ENCODE measurements at places on chromosomes 12 and 14.
A peak's percentile ranks its signal among the peaks of the same experiment; 100 is the strongest.

GRCh38 chr12:123384318-123384993, 524 bp downstream of the KMT5A start:
- DNase-seq = no peak

GRCh38 chr12:3145546-3146310, 68.5 kb downstream of the TSPAN9 start:
- no peak for DNase-seq

DNA sequence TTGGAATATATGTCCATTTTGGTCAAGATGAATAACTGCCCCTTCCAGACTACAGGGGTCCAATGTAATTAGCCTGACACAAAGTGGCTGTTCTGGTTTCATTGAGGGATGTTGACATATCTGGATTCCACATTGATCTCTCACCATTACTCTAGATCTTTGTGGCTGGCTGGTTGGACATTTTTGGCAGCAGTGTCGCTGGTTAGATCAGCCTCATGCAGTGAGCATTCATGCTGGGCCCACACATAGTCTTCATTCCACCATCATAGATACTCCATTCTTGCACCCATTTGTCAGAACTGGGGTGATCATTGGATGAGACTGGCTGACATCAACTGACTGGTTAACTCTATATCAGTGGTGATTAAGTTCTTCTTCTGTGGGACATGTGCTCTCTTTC, 74.4 kb downstream of the MGST1 start:
- peak; percentile 13 for DNase-seq

DNA sequence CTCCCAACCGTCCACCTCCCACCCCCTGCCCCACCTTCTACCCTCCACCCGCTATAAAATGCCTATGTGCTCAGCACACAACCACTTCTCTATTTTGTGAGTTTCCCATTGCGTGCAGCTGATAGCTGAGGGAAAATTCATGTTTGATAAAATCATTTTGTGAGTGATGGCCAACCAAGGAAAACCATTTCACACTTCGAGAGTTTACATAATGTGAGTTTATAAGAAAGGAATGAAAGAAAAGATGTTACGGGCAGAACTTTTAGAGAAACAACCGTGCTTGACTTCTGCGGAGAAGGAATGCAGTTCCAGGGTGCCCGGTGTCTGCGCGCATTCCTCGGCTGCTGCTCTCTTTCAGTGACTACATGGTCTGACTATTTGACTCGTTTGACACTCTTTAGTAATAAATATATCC, 140.9 kb downstream of the EFCAB11 start:
- peak; percentile 34 for DNase-seq

- DNase-seq = peak; percentile 50
Measured at GRCh38 chr12:47730341-47730744, 5.1 kb upstream of the ENDOU start.

DNA sequence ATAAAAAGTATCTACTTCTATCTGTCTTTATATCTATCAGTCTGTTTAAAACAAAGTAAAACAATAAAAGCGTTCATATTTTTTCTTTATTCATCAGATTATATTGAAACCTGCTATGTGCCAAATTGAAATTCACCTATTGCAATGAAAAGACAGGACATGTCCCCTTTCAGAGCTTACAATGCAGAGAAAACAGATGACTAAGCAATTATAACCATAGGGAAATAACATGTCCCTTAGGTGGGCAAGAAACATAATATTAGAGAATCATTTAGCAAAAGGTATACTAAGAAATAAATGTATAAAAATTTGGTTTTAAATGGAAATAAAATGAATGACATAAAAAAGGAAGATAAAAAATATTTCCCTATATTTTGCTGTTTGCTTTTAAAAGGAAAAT, 1421.3 kb downstream of the FSCB start:
- no peak for DNase-seq

- no peak for DNase-seq
Measured at GRCh38 chr14:101730626-101731186, 30.8 kb upstream of the PPP2R5C start.

DNA sequence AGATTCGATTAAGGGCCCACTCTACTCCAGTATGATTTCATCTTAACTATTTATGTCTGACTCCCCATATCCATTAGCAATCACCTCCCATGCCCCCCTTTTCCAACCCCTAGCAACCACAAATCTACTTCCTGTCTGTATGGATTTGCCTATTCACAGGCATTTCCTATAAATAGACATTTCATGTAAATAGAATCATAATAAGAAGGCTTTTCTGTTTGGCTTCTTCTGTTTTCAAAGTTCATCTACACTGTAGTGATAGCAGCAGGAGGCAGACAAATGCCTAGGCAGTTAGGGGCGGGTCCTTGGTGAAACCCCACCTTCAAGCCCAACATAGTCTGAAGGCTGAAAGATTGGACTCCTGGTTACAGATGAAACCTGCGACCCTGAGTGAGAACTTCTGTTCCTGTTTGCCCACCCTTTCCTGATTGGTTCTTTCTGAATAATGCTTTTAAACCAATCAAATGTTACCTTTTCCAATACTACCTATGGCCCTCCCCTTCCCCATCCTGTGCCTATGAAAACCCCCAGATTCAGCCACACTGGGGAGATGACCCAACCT, 62.1 kb upstream of the HECTD1 start:
- peak; percentile 35 for DNase-seq

GRCh38 chr12:72081777-72082176, 143.1 kb downstream of the TPH2 start:
- peak; percentile 3 for DNase-seq

DNA sequence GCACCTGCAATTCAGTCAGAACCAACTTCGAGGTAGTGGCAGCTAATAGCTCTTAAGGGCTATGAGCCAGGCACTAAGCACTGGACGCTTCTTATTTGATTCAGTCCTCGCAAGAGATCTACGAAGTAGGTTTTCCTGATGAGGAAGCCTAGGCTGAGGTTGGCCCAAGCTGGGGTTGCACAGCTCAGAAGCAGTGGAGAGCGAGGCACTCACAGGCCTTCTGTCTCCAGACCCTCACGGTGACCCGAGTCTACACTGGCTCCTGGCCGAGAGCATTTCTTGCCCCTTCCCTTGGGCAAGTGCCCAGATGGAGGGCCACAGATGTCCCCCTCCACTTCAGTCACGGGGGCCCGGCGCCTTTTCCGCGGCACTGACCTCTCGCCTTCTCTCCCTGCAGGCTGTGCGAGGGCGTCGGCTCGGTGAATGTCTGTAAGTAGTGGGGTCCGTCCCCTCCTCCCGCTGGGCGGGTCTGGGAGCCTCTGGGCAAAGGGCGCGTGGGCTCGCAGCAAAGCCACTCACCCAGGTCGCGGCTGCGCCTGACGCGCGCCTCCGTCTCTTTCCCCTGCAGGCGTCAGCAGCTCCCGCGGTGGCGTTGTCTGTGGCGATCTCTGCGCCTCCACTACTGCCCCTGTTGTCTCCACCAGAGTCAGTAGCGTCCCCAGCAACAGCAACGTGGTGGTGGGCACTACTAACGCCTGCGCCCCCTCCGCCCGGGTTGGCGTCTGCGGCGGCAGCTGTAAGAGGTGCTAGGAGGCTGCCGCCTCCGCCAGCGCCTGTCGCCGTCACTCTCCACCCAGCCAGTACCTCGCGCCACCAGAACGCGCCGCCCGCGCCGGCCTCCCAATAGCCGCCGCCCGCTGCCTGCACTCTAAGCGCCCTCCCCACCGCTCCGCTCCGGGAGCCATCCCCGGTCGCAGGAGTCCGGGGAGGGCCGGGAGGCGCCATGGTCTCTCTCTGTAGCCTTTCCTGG, 13.1 kb downstream of the KRT83 start:
- peak; percentile 16 for DNase-seq

DNA sequence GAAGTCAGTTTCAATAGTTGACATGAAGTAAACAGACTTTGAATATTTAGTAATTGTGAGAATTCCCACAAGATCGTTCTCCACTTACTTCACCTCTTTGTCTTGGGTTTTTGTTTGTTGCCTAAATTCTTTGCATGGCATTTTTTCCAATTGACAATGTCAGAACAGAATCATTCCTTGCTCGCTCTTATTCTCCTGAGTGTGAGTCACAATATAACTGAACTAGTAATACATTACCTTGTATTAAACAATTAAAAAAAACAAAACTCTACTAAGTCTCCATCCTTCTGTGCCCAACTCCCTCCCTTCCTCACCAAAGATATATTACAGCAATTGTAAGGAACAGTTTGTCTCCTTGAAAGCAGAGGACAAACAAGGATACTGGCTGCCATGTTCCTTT, 638.8 kb upstream of the NOVA1 start:
- no peak for DNase-seq

- DNase-seq = no peak
Measured at GRCh38 chr12:109740694-109741245, 27.1 kb downstream of the FAM222A start.

- DNase-seq = no peak
Measured at GRCh38 chr12:109020146-109020795, 597 bp downstream of the SVOP start.

DNA sequence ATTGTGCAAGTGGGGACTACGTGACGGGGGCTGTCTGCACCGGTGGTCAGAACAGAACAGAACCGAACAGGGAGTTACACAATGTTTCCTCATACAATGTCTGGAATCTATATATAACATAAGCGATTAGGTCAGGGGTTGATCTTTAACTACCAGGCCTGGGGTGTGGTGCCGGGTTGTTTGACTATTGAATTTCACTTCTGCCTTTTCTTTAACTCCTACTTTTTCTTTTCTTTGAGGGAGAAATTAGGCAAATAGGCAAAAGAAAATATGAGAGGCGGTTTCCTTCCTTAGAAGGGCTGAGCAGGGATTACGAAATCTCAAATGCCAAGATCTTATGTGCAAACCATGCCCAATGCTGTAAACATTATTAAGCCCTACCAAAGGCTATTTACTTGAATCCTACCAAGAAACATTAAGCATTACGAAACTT, 140.3 kb downstream of the SLC38A6 start:
- DNase-seq = peak; percentile 39

GRCh38 chr14:74713395-74713735, 421 bp downstream of the FCF1 start:
- no peak for DNase-seq

GRCh38 chr14:100341301-100342031, 18.3 kb downstream of the SLC25A47 start:
- DNase-seq = peak; percentile 77

- DNase-seq = peak; percentile 84
Measured at GRCh38 chr12:84585776-84586395, 326.7 kb downstream of the SLC6A15 start.

Data from foreskin fibroblast (primary cell).